Osteoblast (primary cell): ENCODE measurements at places on chromosomes 7 and 10. TPM values are rescaled to one million over a fixed set of nuclear protein-coding genes. Genes with fewer than 3 reads are reported as not detected.

DNA sequence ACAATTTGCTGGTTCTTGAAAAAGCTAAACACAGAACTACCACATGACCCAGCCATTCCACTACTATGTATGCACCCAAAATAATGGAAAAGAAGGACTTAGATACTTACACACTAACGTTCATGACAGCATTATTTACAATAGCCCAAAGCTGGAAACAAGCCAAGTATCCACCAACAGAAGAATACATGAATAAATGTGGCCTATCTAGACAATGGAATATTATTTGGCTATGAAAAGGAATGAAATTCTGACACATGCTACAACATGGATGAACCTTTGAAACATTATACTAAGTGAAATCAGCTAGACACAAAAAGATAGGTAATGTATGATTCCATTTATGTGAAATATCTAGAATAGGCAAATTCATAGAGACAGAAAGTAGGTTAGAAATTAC lies 67.4 kb upstream of the EXOC4 start:
- no peak overlapping the region for H3K4me3 ChIP-seq
- H3K27ac ChIP-seq = no peak overlapping the region
- no peaks in the 10 kb centered on the region for H3K4me1 ChIP-seq
- no peaks in the 10 kb centered on the region for H3K36me3 ChIP-seq
- no peak for DNase-seq
- H3K27me3 ChIP-seq = peaks cover 10% of the 10 kb centered on the region

RNLS gene
- total RNA-seq = 22.4 and 23.0 TPM in 2 replicates

GRCh38 chr10:126851414-126852108 lies 53.7 kb upstream of the DOCK1 start:
- no peaks in the 10 kb centered on the region for H3K4me1 ChIP-seq
- H3K27me3 ChIP-seq = peaks cover 25% of the 10 kb centered on the region
- H3K27ac ChIP-seq = no peak overlapping the region
- DNase-seq = no peak
- H3K4me3 ChIP-seq = no peak overlapping the region
- H3K36me3 ChIP-seq = no peaks in the 10 kb centered on the region

- no peaks in the 10 kb centered on the region for H3K4me1 ChIP-seq
- no peaks in the 10 kb centered on the region for H3K36me3 ChIP-seq
- H3K27ac ChIP-seq = no peak overlapping the region
- no peak overlapping the region for H3K4me3 ChIP-seq
- H3K27me3 ChIP-seq = no peaks in the 10 kb centered on the region
- DNase-seq = no peak
Measured at GRCh38 chr10:2478656-2479055, 588.7 kb upstream of the PFKP start.

PLEKHS1 gene
- total RNA-seq = under 0.01 TPM in 1 of 2 replicates, not detected in the other

TMEM26 gene
- 6.5 and 10.3 TPM in 2 replicates for total RNA-seq

FAM13C gene
- 6.2 and 6.5 TPM in 2 replicates for total RNA-seq

EGFR gene
- total RNA-seq = 104 and 110 TPM in 2 replicates

GRCh38 chr7:32588657-32589056 lies 93.4 kb downstream of the AVL9 start:
- H3K27me3 ChIP-seq = no peaks in the 10 kb centered on the region
- H3K4me3 ChIP-seq = no peak overlapping the region
- peaks cover 32% of the 10 kb centered on the region for H3K4me1 ChIP-seq
- peak; percentile 66 for DNase-seq

PKD2L1 gene
- total RNA-seq = not detected in 2 replicates

DNA sequence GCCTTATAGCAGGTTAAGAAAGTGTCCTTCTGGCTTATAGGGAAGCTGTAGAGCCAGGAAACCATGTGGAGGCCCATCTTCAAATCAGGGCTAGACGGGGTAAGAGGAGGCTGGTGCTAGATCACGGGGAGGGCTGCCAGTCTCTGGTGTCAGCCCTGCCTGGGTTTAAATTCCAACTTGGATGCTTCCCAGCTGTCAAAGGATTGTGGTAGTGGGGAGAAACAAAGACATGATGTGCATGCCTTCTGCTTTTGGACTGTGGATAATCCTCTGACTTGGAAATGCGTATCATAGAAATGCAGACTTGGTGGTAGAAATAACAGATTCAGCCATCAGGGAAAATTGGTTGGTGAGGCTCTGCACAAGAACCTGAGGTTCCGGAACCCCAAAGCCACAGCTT lies 325.6 kb downstream of the PHTF2 start:
- DNase-seq = no peak
- no peaks in the 10 kb centered on the region for H3K36me3 ChIP-seq
- no peak overlapping the region for H3K27ac ChIP-seq
- no peak overlapping the region for H3K4me3 ChIP-seq
- H3K27me3 ChIP-seq = no peaks in the 10 kb centered on the region

- H3K27ac ChIP-seq = no peak overlapping the region
- H3K4me3 ChIP-seq = no peak overlapping the region
- H3K27me3 ChIP-seq = no peaks in the 10 kb centered on the region
- peak; percentile 80 for DNase-seq
- H3K4me1 ChIP-seq = peaks cover 5% of the 10 kb centered on the region
Measured at GRCh38 chr10:103457176-103457712, 1.5 kb downstream of the CALHM1 start.
